ENCODE measurements at places on chromosomes 13 and 19.

- no peak for DNase-seq
Observed at GRCh38 chr19:40280608-40281221, 4.4 kb downstream of the AKT2 start.

DNA sequence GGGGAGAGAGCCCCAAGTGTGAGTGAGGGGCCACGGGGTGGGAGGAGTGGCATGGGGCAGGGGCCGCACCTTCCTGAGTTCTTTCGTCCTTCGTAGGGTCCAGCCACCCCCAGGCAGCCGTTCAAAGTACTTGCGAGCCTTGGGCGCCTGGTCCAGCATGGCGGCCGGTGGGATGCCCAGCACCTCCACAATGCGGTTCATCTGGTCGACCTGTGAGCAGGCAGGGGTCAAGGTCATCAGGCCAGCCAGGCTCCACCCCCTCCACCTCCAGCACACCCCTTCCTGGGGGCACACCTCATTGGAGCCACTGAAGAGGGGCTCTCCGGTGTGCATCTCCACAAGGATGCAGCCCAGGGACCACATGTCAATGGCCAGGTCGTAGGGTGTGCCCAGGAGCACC lies 6.7 kb downstream of the DYRK1B start:
- no peak for DNase-seq

DNA sequence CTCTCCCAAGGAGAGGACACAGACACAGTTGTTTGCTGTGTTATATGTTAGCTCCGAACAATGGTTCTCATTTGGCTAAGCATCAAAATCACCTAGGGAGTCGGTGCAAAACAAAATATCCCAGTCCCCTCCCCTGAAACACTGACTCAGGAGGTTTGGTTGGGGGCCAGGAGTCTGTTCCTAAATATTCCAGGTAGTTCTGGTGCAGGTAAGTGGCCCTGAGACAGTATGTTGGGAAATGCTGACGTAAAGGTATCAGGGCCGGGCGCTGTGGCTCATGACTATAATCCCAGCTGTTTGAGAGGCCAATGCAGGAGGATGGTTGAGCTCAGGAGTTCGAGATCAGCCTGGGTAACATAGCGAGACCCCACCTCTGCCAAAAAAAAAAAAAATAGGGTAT lies 2.3 kb upstream of the MAP2K7 start:
- no peak for DNase-seq

- no peak for DNase-seq
Observed at GRCh38 chr19:40806423-40807146, 7.6 kb downstream of the EGLN2 start.
